ENCODE measurements at places on chromosomes 4 and X. TPM values are rescaled to one million over a fixed set of nuclear protein-coding genes. Genes with fewer than 3 reads are reported as not detected.
A peak's percentile ranks its signal among the peaks of the same experiment; 100 is the strongest.

The PABPC5 gene
- 0.24 TPM for total RNA-seq

The F11 gene
- not detected for total RNA-seq

- no peak for DNase-seq
These were observed 133.1 kb downstream of the AKAP4 start for GRCh38 chrX:50067435-50068284.

GRCh38 chr4:16579866-16580265, 318.6 kb downstream of the LDB2 start:
- no peak for DNase-seq

- no peak for DNase-seq
These were observed 5.5 kb upstream of the MMAA start for GRCh38 chr4:145613566-145614232.

DNA sequence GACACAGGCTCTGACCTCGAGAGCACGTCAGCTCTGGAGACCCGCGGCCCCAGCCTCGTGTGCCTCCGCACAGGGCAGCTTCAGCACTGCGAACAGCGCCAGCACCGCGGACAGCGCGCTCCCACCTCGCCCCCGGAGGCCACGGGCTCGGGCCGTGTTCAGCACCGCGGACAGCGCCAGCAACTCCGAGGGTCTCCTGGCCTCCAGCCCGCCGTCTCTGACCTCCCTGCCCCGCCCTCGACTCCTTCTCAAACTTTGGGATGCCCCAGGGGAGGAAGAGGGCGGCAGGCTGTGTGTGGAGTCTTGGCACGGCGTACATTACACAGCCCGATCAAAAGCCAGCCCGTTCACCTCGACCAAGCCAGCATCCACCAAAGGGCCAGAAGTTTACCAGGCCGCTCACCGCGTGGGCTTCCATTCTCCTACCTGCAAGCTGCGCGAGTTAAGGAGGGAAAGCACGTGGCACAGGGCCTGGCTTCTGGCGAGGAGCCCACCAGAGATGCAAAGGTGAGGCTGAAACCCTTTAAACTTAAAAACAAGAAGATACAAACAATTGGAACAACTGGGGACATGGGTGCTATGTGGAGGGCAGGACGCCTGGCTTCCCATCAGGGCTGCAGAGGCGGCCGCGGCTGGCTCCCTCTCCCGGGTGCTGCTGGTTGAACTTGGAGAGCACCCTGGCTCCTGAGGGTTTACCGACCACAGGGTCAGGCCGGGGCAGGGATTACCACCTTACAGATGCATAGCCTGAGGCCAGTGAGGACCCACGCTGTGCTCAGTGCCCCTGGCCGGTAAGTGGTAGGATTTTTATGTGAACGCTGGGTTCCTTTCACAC, 4.5 kb upstream of the NKX1-1 start:
- peak; percentile 38 for DNase-seq

DNA sequence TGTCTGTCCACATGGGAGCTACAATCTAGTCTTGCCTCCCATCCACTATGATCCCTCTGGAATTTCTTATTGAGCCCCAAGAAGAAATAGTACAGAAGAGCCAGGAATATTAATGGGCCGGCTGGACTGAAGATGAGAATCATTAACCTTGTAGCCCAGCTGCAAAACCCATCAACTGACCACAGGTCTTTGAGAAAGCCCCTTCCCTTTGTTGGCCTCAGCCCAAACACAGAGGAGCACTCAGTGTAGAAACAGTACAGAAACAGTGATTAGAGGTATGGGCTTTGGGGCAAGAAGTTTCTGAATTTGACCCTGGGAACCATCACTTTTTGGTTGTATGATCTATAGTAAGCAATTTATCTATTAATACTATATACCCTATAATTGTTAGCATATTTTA, 76.8 kb upstream of the RAB40AL start:
- no peak for DNase-seq

GRCh38 chr4:60656171-60656570, 544.0 kb upstream of the ADGRL3 start:
- no peak for DNase-seq

DNA sequence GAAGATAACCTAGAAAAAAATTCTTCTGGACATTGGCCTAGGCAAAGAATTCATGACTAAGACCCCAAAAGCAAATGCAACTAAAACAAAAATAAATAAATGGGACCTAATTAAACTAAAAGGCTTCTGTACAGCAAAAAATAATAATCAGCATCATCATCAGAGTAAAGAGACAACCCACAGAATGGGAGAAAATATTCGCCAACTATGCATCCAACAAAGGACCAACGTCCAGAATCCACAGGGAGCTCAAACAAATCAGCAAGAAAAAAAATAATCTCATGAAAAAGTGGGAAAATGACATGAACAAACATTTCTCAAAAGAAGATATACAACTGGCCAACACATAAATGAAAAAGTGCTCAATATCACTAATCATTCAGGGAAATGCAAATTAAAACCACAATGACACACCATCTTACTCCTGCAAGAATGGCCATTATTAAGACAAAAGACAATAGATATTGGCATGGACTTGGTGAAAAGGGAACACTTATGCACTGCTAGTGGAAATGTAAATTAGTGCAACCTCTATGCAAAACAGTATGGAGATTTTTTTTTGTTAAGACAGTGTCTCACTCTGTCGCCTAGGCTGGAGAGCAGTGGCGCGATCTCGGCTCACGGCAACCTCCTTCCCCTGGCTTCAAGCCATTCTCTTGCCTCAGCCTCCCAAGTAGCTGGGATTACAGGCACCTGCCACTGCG, 29.9 kb downstream of the ELF2 start:
- DNase-seq = no peak

DNA sequence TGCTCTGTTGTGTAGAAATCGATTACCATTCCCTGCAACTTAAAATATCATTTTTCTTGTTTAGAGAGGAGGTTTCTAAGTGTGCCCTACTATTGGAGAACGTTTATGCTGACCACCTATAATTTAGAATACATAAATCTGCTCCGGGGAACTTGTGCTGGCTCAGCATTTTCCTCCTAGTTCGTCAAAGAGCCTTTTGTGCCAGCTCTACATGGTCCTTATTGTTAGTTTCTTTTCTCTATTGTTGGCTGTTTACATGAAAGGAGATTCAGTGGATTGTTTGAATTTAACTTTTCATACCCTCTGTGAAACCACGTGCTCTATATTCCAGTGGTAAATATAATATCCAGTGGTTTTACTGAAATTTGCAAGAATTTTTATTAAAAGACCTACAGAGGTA, 53.4 kb upstream of the ATP8A1 start:
- no peak for DNase-seq

- DNase-seq = no peak
These were observed 689 bp downstream of the SSR4 start for GRCh38 chrX:153794897-153795816.

DNA sequence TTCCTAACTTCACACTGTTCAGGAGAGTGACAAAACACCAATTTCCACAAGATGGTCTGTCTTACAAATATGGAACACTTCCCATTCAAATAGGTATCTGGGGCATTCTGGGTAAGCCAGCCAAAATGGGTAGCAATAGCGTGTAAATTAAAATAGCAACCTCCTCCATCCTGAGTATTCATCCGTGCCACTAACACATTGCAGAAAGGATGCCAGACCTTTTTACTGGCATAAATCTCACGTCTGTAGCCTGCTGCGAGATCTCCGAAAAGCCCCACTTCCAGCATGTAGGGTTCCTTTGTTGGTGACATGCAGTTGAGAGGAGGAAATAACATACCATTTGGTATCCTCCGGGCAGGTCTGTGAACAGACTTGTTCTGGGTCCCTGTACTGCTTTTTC, 52.7 kb upstream of the RAI2 start:
- DNase-seq = no peak

GRCh38 chr4:153204728-153205648, 745 bp downstream of the TRIM2 start:
- DNase-seq = no peak

GRCh38 chr4:20809812-20810211, 109.6 kb downstream of the PACRGL start:
- no peak for DNase-seq

DNA sequence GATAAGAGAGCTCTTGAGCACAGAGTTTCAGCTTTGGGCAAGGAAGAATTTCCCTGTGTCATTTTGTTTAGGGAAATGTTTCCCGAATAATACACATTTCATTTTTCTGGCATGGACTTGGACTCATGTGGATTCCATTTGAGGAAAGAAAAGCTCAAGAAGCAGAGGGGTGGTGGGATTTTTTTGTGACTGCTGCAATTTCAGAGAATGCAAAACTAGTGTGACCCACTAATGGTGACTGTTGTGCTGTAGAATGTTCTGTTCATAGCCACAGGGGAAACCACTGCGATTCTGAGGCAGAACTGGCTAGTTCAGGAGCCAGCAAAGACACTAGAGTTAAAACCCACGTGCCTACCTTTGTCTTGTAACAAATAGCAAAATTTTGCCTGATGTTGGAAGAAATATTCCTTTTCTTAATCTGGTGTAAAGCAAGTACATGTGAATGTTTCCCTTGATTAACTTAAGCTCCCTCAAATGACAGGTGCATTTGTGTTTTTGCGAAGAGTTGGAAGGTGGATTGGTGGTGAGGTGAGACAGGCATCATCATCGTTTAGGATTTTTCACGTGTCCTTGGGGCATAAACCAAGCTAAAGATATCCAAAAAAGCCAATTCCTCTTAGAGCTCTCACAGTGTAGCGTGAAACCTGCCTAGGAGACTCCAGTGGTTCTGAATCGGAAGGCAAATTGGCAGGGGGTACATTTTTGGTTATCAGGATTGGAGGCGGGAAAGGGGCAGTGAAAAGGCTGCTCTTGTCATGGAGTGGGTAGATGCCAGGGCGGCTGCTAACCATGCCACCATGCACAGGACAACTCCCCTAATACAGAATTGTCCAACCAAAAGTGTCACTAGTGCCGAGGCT, 38.0 kb upstream of the FAM9C start:
- peak; percentile 23 for DNase-seq

- no peak for DNase-seq
These were observed 6.4 kb upstream of the UBA1 start for GRCh38 chrX:47187106-47187677.

DNA sequence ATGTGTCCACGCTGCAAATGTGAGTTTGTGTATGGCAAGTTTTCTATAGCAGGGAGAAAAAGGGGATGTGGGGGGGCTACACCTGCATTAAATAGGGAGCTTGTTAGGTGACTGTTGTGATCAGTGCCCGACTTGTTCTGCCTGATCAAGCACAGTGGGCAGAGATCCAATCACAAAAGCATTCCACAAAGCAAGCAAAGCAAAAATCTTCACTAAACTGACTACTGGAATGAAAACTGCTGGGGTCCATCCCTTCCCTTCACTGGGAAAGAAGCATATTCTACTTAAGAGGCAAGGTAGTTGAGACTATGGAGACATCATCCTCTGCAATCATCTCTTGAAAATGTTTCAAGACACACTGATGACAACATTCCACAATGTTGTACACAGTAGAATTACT, 5.2 kb downstream of the IRS4 start:
- no peak for DNase-seq

GRCh38 chr4:141195095-141195707, 25.5 kb upstream of the ZNF330 start:
- DNase-seq = no peak

- no peak for DNase-seq
These were observed 60.8 kb downstream of the DLG3 start for GRCh38 chrX:70505451-70505841.

The PDE5A gene
- 5.2 TPM for total RNA-seq

The VEGFD gene
- total RNA-seq = 0.05 TPM

DNA sequence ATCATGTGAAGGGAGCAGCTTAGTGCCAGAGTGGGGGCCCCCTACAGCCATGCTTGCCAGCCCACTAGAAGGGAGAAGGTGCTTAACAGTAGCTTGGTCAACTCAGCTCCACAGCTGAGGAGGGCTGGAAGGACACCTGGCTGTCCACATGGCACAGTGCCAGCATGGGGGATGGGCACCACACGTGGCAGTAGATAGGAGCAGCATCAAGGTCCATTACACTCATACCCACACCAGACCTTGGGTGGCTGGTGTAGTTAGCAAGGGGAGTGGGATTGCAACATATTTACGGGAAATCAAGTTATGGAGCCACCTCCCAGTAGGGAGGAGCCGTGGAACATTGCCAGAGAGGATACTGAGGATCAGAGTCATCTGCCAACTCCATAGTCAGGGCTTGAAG, 37.9 kb upstream of the SLC4A4 start:
- DNase-seq = no peak

GRCh38 chr4:143486314-143486713, 27.2 kb upstream of the SMARCA5 start:
- no peak for DNase-seq

The SGCB gene
- total RNA-seq = 2.5 TPM

- no peak for DNase-seq
These were observed 129.3 kb upstream of the FAM9B start for GRCh38 chrX:9163214-9163709.

The ADH1C gene
- 0.33 TPM for total RNA-seq

- no peak for DNase-seq
These were observed 90.0 kb downstream of the IGSF1 start for GRCh38 chrX:131199091-131199490.

DNA sequence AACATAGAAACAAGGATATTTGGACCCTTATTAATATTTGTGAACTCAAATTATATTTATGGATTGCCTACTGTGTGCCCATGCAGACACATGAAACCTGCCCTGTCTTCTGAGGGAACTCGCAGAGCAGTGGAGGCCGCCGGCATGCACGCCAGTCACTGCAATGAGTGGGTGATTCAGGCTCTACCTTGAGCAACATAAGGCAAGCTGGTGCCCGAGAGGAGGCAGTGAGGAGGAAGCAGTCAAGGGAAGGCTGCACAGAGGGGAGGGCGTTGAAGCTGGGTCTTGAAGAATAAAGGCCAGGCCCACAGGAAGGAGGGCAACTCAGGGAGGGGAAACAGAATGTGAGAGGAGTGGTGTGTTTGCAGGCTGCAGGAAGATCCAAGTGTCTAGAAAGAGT, 52.8 kb downstream of the PPEF2 start:
- no peak for DNase-seq

The MGAT4D gene
- not detected for total RNA-seq

- no peak for DNase-seq
These were observed 54.1 kb downstream of the ARHGAP10 start for GRCh38 chr4:147786031-147786430.

DNA sequence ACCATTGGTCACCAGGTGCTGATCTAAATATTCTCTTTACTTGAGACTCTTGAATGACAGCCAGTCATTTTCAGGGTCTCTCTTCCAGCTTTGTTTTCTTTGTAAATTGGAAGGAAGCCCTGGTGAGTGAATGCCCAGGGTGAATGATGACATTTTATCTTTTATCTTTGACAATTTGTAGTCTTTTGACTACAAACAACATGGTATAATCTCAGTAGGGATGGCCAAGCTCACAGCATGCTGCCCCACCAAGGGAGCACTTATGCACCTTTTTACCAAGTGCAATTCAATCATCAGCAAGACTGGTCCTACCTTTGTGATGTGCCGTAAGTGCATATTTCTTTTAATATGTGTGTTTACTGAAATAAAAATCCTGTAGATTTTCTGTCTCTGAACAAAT, 5.7 kb downstream of the AFM start:
- no peak for DNase-seq

GRCh38 chr4:186137196-186137794, 32.8 kb downstream of the FAM149A start:
- no peak for DNase-seq

- DNase-seq = peak; percentile 62
These were observed 26.7 kb upstream of the GUCY1A1 start for GRCh38 chr4:155639704-155640523.
